SW480 (cell line): ENCODE measurements at places on chromosomes 3 and 15.
A peak's percentile ranks its signal among the peaks of the same experiment; 100 is the strongest.

DNA sequence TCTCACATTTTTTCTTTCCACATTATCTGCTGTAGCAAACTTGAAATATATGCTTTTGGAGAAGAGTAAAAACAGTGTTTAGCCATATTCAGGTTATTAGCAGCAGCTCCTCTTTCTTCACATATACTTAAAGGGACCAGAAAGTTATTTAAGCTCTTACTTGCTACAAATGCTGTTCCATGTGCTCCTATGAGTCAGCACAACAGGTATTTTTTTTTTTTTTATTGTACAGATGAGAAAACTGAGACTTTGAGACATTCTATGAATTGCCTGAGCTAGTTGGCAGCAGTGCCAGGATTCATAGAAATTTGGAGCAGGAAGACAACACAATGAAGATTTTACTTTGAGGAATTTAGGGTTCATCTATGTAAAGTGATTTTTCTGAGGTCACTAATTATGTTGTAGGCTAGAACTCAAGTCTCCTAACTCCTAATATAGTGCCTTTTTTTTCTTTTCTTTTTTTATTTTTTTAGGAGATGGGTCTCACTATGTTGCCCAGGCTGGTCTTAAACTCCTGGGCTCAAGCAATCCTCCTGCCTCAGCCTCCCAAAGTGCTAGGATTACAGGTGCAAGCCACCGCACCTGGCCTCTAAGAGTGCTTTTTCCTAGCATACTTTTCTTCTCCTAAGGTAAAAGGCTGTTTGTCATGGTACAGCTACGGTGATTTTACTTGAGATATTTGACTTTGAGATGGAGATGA is 23.6 kb downstream of the SETD5 start:
- DNase-seq: peak; percentile 22

DNA sequence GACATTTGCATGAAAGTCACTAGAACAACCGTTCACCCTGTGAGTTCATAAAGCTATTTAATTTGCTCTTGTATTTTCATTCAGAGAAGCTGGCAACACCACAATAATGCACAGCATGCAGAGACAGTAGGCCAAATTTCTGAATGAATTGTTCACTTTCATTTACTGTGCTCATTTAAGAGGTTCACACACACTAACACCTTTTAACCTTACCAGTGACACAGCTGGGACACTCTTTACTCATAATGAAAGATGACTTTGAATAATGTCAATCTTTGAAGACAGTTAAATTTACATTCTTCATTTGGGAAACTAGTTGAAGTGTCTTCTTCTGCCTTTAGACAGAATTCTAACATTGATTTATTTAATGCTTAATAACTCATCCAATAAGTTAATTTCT is 95.7 kb downstream of the ROBO1 start:
- DNase-seq: no peak

DNA sequence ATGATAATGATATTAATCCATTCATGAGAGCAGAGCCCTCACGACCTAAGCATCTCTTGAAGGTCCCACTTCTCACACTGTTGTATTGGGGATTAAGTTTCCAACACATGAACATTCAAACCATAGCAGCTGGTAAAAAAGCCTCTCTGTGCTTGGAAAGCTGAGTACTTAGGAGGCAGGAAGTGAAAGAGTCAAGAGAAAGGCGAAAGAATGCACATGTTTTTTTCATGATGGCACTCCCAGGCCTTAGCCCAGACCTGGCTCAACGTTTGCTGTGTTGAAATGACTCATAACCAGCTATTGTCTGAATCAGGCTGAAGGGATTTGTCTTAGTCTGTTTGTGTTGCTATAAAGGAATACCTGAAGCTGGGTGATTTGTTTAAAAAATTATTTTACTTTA is 84.4 kb upstream of the RGMA start:
- peak; percentile 49 for DNase-seq

GRCh38 chr15:74406992-74407705 is 26.6 kb downstream of the SEMA7A start:
- DNase-seq: peak; percentile 90

GRCh38 chr3:38368238-38368637 is 21.7 kb downstream of the XYLB start:
- DNase-seq: peak; percentile 6

DNA sequence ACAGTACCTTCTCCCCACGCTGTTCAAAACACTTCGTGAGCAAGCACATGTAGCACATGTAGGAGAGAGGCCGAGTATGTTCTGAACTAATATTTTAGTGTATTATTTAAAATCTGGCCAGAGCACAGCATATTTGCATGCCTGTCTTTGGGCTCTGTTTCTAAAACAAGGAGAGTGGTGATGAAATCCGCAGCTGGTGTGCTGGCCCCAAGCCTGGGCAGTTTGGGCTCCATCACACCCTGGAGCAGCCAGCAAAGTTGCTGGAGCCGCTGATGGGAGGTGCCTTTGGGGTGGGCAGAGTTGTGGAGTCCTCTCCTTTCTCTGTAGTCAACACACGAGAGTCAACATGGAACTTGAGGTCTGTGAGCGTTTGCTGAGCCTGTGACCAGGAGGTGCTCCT is 116.6 kb downstream of the SLCO3A1 start:
- DNase-seq: no peak

DNA sequence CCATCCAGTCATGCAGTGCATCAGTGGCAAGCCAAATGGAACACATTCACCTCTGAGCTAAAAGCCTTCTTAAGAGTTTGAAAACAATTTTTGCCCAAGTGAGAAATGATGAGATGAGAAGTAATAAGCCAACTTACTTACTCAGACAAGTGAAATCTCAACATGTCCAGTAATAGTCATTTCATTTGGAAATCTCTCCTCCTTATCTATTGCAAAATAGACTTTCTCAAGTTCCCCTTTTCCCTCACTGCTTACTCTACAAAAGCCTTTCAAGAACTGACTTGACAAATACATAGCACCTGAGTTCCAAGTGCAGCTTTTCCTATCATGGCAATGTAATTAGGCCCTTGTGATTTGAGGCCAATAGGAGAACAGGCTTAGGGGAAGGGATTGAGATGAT is 282.3 kb downstream of the SLC9A9 start:
- no peak for DNase-seq

GRCh38 chr15:65611888-65612615 is 1.1 kb upstream of the INTS14 start:
- DNase-seq: no peak

- no peak for DNase-seq
Measured at GRCh38 chr3:183261151-183261724, 8.2 kb downstream of the B3GNT5 start.

DNA sequence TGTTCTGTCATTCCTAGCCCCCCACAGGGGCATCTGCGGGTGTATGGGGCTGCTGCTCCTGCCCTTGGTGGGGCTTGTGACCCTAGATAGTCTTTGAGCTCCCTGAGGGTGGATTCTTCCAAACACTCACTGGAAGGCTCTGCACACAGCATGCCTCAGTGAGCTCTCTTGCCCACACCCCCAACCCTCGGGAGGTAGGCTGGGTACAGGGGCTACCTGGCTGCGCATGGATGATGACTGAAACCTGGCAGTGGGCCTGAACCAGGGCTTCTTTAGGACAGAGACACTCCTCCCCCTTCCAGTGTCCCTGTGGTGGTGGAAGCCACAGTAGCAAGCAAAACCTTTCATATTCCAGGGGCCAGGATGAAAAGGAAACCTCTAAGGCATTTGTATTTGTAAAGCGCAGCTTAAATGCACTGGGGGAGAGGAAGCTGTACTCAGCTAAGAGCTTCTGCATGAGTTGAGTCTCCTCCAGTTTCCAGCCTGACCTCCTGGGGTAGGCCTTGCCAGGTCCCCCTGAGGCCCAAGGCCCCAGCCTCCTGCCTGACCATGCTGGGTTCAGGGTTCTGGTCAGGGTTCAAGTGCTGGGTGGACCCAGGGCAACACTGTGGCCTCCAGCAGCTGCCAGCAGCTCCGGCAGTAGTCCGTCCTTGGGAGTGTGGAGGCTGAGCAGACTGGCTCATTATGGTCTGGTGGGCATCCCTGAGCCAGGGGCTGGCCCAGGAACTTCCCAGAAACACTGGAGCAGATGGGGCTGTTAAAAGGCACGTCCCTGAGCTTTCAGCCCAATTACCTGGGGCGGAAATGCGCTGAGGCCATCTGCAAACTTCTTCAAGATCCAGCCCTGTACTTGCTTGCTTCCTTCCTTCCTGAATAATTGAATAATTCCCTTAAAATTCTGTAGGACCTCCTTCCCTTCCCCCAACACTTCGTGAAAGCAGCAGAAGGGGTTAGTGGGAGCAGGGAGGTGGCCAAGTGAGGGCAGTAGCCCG is 89.7 kb downstream of the HMG20A start:
- DNase-seq: no peak

DNA sequence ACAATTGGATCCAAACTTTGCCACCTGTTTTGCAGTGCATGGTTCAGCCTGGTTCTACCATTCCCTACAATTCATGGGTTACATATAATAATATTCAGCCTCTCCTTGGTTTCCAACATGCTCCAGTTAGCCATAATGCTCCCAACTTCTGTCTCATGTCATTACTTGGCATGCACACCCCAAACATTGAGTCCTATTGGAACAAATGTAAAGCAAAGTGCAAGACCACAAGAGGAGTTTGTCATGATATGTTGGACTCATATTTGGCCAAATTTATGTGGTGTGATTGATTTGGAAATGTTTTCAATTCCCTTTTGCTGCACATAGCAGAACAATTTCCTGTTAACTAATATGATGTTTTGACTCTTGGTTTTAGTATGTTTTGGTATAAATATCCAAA is 50.2 kb downstream of the KCNAB1 start:
- no peak for DNase-seq

DNA sequence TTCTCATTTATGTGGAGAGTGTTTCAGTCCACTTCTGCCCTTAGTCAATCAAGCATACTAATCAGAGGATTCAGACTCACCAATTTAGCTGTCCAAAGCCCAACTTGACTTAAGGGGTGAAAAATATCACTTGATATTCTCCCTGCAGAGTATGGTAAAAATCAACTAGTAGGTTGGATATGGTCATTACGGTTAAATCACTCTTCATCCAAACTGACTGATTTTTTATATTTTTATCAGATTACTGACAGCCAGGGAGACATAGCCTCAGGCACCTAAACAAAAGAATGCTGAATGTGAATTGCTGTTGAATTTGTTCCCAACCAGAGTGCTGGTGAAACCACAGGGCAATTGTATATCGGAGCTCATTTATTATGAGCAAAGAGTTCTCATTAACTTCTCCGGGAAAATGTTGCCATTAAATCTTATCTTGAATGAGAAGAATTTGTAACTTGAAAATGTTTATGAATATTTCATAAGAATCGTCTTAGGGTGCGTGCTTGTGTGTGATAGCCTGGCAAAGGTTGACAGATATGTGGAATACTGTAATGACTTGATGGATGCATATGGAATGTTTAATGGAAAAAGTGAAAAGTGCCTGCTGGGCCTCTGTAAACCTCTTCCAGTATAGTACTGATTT is 411.2 kb downstream of the NAALADL2 start:
- DNase-seq: no peak

GRCh38 chr15:60362321-60363086 is 35.3 kb downstream of the ANXA2 start:
- DNase-seq: no peak

GRCh38 chr3:80261082-80261481 is 493.3 kb upstream of the ROBO1 start:
- no peak for DNase-seq

GRCh38 chr3:108525256-108525655 is 14.9 kb upstream of the MYH15 start:
- no peak for DNase-seq

DNA sequence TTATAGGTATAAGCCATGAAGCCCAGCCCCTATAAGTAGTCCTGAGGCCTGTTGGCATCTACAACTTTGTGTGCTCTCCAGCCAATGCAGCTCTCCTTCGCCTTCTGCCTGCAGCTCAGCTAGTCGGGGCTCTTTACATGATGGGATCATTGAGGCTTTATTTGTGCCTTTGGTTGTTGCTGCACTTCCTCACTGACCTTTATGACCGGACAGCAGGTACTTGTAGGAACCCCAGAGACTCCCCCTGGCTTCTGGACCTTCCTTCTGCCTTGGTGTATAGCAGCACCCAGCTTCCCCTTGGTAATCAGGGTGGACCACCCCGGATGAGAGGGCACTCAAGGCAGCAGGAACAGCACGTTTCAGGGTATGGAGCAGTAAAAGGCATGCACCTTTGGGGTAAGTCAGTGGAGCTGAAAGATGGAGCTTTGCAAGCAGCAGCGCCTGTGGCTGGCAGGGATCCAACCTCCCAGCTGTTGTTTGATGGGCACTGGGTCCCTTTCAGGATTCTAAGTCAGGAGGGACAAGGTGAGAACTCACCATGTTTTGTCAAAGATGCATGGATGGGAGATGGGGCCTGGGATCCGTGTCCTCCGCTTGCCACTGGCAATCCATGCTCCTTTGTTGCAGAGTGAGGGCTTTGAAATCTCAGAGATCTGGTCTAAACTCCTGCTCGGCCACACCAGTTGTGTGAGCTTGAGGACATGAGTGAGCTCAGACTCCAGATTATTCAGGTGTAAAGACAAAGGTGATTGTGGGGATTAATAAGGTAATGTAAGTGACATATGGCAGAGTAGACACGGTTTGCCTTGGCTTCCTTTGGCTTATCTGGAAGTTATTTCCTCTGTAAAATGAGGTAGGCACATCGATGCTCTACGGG is 65.1 kb upstream of the KLF13 start:
- no peak for DNase-seq

- no peak for DNase-seq
Measured at GRCh38 chr3:147318900-147319299, 87.4 kb downstream of the ZIC4 start.

DNA sequence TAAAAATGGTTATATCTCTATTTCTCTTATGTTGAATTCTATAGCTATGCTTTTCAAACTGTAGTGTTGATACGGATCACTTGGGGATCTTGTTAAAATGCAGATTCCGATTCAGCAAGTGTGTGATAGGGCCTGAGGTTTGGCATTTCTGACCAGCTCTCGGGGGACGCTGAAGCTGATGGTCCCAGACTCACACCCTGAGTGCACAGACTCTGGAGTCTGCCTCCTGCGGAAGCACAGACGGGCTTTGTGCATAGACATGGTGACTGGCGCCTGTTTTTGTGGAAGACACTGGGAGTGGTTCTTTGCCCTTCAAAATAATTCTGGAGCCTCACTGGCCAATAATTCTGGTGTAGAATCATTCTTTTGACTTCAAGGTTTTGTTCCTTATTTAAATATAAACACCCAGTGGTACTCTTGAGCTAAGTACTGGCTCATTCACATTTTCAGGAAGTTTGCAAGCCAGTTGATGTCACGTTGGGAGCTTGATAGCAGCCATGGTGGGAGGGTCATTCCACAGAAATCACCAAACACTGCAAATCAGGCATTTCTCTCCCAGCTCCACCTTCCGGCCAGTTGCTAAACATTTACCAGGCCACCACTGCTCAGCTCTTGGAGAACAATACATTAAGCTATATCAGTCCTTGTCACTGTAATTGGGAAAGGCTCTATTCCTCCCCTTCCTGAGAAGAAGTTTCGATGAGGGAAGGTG is 19.2 kb downstream of the CLDN11 start:
- no peak for DNase-seq
